WERI-Rb-1 (cell line): ENCODE measurements at places on chromosomes 16 and 17.

DNA sequence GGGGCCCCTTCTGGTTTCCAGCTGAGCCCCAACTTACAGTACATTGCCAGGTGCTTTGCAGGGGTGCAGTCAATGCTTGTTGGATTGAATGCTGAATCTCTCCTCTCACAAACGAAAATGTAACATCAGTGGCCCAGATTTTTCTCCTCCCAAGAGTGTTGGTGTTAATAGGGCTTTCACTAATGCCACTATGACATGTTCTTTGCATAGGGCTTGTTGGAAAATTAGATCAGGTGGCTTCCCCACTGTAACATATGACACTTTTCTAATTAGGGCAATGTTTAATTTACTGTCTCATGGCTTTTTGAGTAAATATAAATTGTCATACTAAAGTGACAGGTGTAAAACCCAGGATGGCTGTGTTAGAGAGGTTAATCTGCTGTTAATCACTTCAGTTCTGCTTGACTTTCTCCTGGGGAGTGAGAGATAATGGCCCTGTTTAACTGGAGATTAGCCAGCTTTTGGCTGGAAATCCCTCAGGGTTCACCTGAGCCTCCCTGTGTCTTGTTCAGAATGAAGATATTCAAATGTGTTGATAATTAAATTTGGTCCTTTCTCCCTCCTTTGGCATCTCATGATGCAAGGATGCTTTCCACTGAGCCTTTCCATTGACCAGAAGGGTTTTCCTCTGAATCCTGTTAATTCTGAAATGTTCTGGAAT is 502.3 kb downstream of the RBFOX1 start:
- peak; percentile 48 for DNase-seq

GRCh38 chr17:38875477-38876075 is 5.7 kb downstream of the LASP1 start:
- DNase-seq, result no peak

DNA sequence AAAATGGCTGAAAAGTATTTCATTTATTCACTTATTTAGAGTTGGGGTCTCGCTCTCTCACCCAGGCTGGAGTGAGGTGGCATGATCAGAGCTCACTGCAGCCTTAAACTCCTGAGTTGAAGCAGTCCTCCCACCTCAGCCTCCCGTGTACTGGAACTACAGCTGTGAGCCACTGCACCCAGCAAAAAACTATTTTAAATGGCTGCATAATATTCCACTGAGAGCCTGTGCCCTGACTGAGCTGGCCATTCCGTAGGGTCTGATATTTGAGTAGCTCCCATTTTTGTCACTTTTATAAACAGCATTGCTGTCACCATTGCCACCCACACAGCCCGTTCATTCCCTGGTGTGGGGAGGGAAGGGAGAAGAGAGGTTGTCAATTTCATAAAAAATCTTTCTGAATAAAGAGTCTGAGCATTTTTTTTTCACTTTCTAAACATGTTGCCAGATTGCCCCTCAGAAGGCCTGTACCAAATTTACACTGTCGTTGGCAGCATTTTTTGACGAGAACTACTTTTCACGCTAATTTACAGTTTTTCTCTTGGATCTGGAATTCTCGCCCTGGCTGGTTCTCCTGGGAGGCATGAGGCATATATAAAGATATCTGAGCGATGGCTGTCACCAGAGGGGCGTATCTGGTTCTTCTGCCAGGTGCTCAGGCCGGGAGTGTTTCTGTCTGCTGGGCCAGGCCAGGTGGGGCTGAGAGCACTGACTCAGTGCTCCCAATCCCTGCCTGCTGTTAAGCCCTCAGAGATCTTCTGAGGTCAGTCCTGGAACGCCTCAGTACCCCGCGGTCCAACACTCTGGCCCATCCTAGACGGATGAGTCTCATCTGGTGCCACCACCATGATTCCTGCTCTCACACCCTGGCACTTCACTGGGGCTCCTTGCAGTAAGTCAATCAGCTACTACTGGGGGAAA is 7.2 kb upstream of the KIFC3 start:
- peak; percentile 37 for DNase-seq

- DNase-seq, result peak; percentile 80
These were observed at the start of gene SLC46A1 for GRCh38 chr17:28405632-28406472. SLC46A1 (minus strand) TSS chr17:28406212; CDS start chr17:28406114, 98 bp downstream.

DNA sequence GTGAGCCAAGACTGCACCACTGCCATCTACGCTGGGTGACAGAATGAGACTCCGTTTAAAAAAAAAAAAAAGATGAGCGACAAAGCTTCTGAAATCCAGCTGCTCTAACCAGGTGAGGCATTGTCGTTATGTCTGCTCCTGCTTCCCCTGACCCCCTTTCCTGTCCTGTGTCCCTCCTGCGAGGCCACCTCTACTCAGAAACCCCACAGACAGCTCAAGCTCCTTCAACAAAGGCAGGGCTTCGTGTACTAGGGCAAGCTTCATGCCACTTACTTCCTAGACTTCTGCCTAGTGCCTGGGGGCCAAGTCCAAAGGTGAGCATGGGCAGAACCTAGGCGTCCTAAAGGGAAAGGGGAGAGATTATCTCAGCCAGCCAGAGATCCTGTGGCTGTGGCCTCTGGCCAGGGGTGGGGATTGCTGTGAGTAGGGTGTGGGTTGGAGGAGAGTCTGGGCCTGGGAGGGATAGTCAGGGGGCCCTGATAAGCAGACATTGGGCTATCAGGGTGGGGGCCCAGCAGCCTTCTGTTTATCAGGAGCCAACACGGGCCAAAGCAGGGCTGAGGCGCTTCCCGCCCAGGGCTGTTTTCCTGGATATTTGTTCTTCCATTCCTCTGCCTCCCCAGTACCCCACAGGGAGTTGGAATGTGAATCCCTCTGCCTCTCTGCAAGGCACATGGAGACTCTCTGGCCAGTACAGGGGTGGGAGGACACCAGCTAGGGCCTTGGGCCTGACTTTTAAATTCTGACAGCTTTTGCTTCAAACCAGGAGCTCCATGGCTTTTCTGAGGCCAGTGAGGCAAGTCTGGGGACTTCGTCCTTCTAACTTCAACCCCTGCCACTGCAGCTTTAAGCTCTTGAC is 10.4 kb downstream of the ERAL1 start:
- no peak for DNase-seq

DNA sequence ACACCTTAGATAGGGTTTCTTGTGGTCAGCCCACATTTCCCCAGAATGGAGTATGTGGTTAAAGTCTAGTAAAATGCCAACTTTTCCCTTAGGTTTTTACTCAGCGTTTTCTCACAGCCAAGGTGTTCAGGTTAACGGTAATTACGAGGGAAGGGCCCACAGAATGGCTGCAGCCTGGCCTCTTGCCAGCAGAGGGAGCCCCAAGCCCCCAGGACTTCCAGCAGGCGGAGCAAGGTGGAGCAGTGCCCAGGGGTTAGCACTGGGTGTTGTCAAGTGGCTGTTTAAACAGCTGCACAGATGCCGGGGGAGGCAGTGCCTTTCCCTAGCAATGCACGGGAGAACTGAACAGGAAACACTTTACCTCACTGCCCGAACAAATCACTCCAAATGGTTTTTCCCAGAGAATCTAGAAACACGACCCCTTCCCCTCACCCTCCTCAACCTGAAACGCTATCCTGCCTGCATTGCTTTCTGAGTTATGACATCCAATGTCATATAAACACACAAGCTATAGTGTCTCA is 6.6 kb downstream of the PHB1 start:
- DNase-seq, result peak; percentile 87

DNA sequence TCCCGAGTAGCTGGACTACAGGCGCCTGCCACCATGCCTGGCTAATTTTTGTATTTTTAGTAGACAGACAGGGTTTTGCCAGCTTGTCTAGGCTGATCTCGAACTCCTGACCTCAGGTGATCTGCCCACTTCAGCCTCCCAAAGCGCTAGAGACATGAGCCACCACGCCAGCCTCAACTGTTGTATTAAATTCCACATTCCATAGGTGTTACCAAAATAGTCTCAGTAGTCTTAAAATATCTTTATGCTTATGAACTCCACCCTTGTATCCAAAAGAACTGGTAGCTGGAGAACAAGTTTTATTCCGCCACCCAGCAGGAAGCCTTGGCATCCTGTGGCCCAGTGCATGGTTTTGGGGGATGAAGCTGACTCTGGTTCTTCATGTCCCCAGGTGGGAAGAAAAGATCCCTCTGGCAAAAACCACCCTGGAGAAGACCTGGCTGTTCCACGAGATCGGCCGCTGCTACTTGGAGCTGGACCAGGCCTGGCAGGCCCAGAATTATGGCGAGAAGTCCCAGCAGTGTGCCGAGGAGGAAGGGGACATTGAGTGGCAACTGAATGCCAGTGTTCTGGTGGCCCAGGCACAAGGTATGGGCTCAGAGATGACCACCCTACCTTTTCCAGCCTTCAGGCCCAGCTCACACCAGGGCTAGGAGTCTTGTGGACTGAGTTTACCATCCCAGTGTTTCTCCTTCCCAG is 17.7 kb upstream of the CNP start:
- no peak for DNase-seq

GRCh38 chr16:76837872-76838271 is 353.1 kb upstream of the MON1B start:
- no peak for DNase-seq

GRCh38 chr17:37847811-37848331 is 76.3 kb upstream of the TBC1D3K start:
- DNase-seq, result no peak

GRCh38 chr16:2715519-2715918 is 4.5 kb downstream of the PRSS27 start:
- no peak for DNase-seq

GRCh38 chr16:64629622-64630021 is 492.2 kb downstream of the CDH11 start:
- DNase-seq, result no peak

GRCh38 chr16:27529962-27530361 is 19.8 kb downstream of the GTF3C1 start:
- DNase-seq, result no peak

DNA sequence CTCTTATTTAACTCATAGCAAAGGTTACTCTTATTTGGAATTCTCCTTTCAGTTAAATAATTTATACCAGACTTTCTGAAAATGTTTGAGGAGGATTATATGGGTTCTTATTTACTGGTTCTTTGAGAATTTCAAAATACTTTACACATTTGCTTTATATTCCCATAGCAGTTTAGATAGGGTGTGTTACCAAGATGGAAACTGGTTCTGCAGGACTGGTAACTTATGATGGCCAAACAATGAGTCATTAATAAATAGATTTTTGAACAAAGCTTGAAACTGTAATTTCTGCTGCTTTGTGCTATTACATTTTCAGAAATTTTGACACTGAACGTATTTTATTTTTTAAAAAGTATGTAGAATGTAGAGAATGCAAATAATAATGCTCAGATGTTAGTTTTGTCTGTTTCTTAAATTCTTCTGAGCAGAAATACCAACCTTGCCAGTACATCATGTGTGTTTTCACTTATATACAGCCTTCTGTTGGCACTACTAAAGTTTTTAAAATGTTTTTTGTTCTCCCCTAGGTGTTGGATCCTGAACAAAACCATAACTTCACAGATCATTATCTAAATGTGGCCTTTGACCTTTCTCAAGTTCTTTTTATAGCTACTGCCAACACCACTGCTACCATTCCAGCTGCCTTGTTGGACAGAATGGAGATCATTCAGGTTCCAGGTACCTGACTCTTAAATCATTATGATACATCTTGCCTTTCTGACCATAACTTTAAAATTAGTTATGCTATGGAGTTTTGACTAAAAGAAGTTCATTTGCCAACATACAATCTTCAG is 48.3 kb upstream of the ABCC11 start:
- DNase-seq, result no peak

DNA sequence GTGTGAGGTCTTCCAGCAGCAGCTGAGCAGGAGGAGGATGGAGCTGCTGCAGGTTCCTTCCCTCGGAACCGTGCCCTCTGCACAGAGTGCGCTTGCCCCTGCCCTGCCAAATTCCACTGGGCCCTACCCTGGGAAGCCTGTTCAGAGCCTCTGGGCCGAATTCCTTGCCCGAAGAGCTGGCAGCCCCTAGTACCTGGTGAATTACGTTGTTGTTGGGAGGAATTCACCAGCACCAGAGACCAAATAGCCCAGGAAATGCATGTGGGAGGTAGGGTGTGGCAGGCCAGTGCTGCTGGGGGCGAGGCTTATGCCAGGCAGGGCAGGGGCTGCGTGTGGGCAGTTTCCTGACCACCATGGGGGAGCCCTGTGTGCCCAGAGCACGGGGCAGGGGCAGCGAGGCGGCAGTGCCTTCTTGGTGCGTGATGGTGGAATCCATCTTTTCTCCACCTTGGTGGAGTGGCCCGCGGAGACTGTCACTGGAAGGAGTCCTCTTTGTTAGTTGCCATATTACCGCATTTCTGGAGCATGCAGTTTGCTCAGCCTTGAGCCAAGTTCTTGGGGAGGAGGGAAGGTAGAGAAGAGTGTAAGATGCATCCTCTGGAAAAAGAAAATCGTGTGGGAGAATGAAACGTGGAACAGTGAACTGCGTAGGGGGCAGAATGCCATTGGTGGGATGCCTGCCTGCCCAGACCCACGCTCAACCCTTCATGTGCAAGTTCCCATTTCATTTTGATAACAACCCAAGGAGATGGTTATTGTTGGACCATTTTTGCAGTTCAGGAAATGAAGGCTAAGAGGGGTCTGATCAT is 2.3 kb downstream of the MRC2 start:
- no peak for DNase-seq

DNA sequence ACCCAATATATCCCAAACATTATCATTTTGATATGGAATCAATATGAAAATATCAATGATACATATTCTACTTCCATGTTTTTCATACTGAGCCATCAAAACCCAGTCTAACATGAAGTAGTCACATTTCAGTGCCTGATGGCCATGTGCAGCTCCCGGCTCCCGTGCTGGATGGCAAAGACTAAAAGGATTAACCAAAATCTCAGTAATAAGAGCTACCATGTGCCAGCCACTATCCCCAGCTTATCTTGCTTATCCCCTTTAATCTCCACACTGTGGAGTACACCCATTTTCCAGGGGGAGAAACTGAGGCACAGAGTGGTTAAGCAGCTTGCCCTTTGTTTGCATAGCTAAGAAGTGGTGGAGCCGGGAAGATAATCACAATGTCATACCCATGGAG is 9.2 kb downstream of the CD300LG start:
- peak; percentile 78 for DNase-seq

DNA sequence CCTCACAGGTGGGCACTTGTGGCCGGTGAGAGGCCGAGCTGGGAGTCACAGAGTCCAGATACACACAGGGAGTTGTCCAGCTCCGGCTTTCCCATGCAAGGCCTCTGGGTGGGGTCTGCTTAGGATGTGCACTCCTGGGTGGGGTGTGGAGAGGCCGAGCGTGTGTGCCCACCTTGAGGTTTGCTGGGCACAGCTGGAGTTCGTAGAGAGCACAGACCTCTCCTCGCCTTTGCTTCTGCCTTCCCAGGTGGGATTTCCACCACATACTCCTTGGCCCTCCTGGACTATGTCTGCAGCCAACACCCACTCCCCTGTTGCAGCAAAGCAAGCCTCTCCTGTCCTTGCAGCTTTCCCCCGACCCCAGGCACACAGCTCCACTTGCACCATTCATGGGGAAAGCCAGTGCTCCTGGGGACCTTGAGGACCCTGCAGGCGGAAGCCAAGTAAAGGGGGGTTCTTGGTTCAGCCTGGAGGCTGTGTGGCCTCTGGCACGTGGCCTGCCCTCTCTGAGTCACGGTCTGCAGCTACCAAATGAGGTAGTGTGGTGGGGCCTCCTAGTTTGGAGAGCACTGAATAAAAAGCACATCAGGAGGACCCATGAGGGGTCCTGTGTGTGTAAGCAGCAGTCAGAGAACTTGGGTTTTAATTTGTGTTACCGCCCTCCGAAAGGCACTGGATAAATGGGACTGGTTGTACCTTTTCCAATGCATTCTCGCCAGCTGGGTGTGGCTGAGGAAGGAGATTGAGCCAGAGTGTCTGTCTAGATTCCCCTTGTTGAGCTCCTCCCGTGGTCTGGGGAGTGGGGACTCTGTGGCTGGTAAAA is 31.5 kb downstream of the MPRIP start:
- DNase-seq, result no peak

GRCh38 chr16:5504064-5504781 is 406.6 kb upstream of the EEF2KMT start:
- peak; percentile 64 for DNase-seq

GRCh38 chr17:73588891-73589290 is 55.4 kb downstream of the SDK2 start:
- peak; percentile 74 for DNase-seq
